ENCODE measurements at places on chromosomes 2 and 18. TPM values are rescaled to one million over a fixed set of nuclear protein-coding genes. Genes with fewer than 3 reads are reported as not detected.

DNA sequence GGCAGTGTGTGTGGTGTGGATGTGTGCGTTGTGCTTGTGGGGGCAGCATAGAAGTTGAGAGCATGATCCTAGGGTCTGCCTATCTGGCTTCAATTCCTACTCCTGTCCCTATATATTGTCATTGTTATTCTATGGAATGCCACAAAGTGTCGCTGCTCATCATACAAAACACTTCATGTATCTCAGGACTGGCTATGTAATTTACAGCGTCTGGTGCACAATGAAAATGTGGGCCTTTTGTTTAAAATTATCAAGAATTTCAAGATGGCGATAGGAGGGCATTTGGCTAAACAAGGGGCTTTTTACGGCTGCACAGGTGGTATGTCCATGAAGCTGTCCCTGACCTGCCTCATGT, 3.4 kb downstream of the SERPINB2 start:
- DNase-seq: no peak

- peak; percentile 82 for DNase-seq
These were observed 9.0 kb downstream of the DTNB start for GRCh38 chr2:25664183-25664964.

GRCh38 chr2:223576873-223577272, 25.3 kb downstream of the SCG2 start:
- DNase-seq: no peak

The TRABD2A gene
- total RNA-seq: 1.0 TPM

DNA sequence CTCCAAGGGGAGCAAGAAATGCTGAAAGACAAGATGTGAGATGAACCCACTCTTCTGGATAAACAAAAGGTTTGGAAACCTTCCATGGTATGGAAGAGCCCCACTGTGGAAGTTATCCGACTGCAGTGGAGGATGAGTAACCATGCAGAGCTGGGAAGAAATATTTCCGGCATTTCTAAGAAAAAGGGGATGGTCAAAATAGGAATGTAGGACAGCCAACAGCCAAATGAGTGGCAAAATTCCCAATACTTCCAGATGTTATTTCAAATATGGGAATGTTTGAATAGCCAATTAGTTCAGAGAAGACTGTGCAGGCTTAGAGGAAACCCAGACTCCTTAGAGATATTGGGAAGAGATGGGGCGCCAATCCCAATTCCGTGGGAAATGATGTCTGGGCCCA, 246.8 kb downstream of the RAD51AP2 start:
- no peak for DNase-seq

Measured in posterior vena cava (tissue), 2 donors.